Mucosa of descending colon (tissue), 3 donors: ENCODE measurements at places on chromosomes 3 and 15.

- no peak for DNase-seq
These were observed 229.7 kb upstream of the TBL1XR1 start for GRCh38 chr3:177426878-177427495.

DNA sequence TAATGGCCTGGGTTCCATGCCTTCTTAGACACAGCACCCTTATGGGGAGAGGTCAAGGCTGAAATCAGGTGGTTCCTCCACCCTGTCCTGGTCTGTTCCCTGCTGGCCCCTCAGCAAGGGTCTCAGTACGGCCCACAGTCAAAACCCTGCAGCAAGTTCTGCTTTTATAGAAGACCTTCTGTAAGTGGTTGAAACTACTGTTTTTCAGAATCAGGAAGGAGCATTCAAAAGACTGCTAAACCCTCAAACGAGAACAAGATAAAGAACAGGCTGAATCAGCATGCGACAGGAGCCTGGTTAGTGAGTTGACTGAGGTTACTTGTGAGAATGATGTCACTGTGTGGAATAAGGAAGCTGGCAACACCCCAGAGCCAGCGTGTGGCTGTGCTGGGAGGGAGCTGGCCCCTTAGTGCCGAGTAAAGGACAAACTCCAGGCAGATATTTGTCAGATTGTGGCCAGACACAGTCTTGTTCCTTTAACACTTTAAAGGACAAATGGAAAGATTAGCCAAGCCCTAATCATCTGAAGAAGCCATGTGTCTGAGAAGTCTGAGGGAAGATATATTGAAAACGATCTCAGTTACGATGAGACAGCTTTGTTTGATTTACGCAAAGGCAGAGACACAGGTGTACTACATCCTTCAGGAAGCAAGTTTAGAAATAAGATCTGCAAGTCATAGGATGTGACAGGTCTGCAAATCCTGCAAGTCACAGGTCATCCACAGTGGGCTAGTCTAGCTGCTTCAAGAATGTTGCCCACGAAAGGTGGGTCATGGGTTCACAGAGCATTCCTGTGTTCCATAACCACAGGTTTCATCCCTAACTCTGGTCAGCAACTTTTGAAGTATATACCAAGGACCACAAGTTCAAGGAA lies 54.0 kb downstream of the B3GNT5 start:
- peak; percentile 90 for DNase-seq

- DNase-seq = no peak
These were observed 509.2 kb upstream of the GRM7 start for GRCh38 chr3:6351752-6352151.

GRCh38 chr15:55319537-55320237 lies 665 bp downstream of the PIGB start:
- peak; percentile 51 for DNase-seq

- no peak for DNase-seq
These were observed 21.9 kb downstream of the CYP8B1 start for GRCh38 chr3:42853739-42854302.

GRCh38 chr15:96066852-96067495 lies 263.5 kb upstream of the NR2F2 start:
- no peak for DNase-seq

DNA sequence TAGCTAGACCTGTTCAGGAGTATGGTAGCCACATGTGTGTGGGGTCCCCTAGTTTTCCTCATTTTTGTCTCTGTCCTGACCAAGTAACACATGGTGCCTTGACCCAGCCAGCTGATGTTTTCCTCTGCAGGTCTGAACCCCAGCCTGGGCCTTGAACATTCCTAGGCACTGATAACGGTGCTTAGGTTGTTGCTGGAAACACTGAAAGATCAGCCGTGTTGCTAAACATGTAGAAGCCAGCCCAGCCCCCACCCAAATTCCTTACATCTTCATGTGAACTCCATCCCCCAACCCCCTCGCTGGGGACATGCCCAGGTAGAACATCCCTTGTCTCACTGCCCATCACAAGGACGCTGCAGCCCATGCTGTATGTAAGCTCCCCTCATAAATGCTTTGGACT lies 18.7 kb downstream of the RTP3 start:
- DNase-seq = no peak

DNA sequence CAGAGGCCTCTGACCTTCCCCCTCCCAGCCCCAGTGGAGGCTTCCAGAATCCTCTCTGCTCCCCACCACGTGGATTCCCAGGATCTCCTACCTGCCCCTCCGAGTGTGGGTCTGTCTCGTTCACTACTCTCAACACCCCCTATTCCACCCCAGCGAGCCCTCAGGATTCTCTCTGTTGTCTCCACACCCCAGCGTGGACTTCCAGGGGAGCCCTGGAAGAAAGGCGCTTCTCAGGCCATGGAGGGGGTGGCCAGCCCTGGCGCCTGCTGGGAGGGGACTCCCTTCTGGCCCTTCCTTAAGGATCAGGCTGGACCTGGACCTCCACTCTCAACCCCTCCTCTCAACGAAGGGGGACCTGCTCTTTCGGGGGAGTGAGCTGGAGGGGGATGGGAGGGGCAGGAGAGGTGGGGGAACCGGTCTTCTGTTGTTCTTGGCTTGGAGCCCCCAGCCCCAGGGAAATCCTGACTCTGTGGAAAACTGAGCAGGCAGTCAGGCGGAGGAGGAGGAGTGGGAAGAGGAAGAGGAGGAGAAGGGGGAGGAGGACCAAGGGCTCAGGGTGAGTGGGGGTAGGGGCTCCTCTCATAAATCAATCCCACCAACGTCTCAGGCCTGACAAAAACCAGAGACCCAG lies 32.9 kb downstream of the EPHB3 start:
- no peak for DNase-seq

DNA sequence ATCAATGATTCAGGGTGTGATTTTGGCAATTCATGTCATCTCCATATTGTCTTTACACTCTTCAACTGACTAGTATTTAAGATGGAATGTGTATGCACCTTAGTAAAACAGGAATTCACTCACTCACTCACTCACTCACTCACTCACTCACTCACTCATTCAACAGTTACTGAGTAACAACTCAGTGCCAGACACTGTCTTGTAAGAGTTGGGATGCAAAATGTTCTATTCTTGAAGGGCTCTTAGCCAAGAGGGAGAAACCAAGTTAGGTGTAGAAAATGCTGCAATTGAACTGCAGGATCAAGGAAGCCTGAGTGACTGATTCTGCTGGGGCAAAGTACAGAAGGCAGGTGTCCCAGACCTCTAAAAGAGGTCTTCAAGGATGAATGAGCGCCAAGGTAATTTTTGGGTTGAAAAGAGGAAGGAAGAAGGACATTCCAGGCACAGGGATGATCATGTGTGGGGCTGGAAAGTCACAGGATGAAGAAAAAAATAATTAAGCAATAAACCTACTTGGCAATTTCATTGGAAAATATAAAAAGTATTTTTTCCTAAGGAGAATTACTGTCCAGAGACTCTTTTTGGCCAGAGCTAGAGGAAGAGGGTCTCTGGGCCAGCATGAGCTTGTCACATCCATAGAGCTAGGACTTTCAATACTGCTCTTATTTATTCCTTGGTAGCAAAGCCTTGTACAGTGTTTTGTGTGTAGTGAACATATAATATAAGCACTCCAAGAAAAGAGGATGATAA lies 58.9 kb upstream of the ETV5 start:
- DNase-seq = no peak

- DNase-seq = peak; percentile 82
These were observed 104.2 kb upstream of the SLC7A14 start for GRCh38 chr3:170689893-170690660.

- no peak for DNase-seq
These were observed 360.1 kb downstream of the CNTN4 start for GRCh38 chr3:2458816-2459215.

DNA sequence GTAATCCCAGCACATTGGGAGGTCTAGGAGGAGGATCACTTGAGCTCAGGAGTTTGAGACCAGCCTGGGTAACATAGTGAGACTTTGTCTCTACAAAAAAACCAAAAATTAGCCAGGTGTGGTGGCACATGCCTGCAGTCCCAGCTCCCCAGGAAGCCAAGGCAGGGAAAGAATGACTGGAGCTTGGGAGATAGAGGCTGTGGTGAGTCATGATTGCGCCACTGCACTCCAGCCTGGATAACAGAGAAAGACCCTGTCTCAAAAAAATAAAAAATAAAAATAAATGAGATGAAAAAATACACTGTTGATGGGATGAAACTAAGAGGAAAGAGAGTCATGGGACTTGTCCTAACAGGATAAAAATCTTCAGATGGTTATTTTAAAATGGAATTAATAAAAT lies 137.6 kb downstream of the IMPG2 start:
- no peak for DNase-seq

- no peak for DNase-seq
These were observed 214.3 kb downstream of the MCTP2 start for GRCh38 chr15:94445566-94446160.

GRCh38 chr3:137347817-137348368 lies 390.1 kb downstream of the IL20RB start:
- DNase-seq = no peak

- DNase-seq = peak; percentile 58
These were observed 985 bp downstream of the LCMT2 start for GRCh38 chr15:43329217-43329959.

- DNase-seq = no peak
These were observed 25.6 kb downstream of the PSTPIP1 start for GRCh38 chr15:77020348-77021087.

GRCh38 chr3:141287326-141287725 lies 55.7 kb downstream of the PXYLP1 start:
- DNase-seq = no peak

- DNase-seq = no peak
These were observed 41.3 kb downstream of the SCN5A start for GRCh38 chr3:38608086-38608775.

DNA sequence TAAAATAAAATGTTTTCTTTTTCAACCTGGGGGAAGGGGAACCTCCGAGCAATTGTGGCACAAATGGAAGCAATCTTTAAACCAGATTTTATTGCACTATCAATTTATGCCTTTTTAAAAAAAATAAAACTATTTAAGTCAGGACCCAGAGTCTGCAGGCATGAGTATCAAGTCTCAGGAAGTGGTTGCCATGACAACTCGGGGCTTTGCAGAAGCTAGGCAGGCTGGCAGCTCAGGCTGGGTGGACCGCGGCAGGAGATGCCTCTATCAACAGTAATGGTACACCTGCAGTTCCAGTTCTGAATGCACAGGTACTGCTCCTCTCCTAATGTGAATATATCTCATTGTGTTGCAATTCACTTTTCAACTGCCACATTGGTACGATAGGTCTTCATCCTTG lies 447.7 kb downstream of the GABRG3 start:
- no peak for DNase-seq

- DNase-seq = no peak
These were observed 4.5 kb upstream of the SLCO2A1 start for GRCh38 chr3:134034005-134034785.

DNA sequence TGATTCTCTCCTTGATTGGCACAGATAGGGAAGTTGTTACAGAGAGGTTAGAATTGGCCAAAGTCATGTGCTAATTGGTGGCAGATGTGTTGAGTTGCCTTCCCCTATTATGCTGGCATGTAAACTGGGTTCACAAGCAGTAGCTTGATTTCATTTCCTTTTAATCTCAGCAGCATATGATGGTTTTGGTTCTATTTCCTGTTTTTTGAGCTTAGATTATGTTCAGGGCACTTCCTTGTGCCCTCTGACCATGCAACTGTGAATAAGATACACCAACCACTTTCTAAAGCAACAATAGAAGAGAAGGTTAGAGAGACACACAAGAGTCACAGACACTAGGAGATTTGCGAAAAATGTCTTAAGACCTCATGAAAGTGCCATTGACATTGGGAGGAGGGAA lies 16.5 kb downstream of the HPS3 start:
- no peak for DNase-seq

DNA sequence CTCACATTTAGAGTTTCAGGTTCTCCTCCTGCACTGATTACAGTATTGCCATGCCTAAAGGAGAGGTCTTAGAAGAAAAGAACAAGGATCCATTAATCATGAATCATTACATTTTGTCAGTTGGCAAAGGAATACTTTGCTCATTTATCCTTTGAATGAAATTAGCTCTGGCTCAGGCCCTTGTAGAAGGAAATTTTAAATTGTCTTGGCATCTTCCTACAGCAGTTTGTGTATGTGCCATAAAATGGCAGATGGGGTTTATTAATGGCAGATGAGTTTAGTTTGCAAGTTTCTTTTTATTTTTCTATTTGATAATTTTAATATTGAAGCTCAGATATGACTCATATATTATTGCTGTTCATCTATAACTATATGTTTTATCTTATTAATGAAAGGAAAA lies 181.2 kb upstream of the EPHA3 start:
- no peak for DNase-seq

- DNase-seq = no peak
These were observed 54.3 kb downstream of the SLC9A9 start for GRCh38 chr3:143793971-143794370.
